ENCODE measurements at places on chromosomes 11 and 22.

GRCh38 chr11:17544181-17544622 lies at the start of gene USH1C:
TSS of gene USH1C (minus strand) at chr11:17544416. CDS start at chr11:17544307, 109 bp downstream.
- peak; percentile 9 for DNase-seq

GRCh38 chr11:133988686-133989410 lies 32.1 kb upstream of the IGSF9B start:
- DNase-seq = no peak

GRCh38 chr22:24953384-24954113 lies 1.0 kb downstream of the KIAA1671 start:
- peak; percentile 69 for DNase-seq

- DNase-seq = peak; percentile 16
These were observed at the start of gene TRIM6 for GRCh38 chr11:5596607-5597201. TSS of gene TRIM6 (plus strand) at chr11:5596637. CDS start at chr11:5596898, 261 bp downstream.

GRCh38 chr11:64894812-64895452 lies 16.5 kb upstream of the EHD1 start:
- DNase-seq = no peak

- DNase-seq = peak; percentile 65
These were observed 3.8 kb downstream of the DCPS start for GRCh38 chr11:126307706-126308105.

DNA sequence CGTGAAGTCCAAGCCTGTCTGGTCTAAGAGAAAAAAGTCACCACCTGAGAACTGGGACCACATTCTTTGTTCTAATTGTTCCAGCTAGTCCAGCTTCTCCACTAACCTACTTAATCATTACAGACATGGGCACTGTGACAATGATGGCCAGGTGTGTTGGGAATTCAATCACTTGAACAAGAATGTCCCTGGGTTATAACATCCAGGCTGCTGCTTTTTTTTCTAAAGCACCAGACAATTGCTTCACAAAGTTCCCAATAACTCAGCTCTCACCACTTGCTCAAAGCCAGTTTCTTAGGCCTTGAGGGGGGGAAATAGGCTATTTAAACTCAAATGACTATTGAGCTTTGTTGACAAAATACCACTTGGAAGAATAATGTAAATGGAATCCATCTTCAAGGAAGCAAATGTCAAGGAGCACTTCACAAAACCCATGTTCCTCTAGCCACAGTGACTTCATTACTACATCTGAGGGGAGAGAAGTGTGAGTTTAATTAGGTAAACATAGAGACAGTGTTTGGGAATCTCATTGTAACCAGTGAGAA lies 80.3 kb downstream of the ME3 start:
- peak; percentile 64 for DNase-seq

GRCh38 chr11:34481307-34481706 lies 32.3 kb downstream of the ELF5 start:
- no peak for DNase-seq

- DNase-seq = no peak
These were observed 5.9 kb downstream of the SF1 start for GRCh38 chr11:64772303-64773018.

- no peak for DNase-seq
These were observed 24.0 kb upstream of the TOP3B start for GRCh38 chr22:22006596-22006990.

DNA sequence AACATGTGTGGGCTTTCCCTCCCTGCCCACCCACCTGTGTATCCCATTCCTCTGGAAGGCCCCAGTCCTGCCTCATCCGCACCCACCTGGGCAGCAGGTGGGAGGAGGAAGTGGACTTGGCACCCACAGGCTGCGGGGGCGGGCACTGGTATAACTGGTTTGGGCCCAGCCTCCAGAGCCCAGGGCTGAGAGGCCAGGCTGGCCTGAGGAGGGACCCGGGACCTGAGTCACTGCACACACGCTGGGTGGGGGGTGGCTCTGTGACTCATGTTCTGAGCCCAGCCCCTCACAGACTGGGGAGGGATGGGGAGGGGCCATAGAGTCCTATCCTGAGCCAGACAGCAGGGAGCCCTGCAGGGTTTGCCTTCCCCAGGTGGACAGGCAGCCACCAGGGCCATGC lies 16.7 kb downstream of the PHLDA2 start:
- DNase-seq = peak; percentile 54

- no peak for DNase-seq
These were observed 126.1 kb downstream of the HIPK3 start for GRCh38 chr11:33383075-33383919.

DNA sequence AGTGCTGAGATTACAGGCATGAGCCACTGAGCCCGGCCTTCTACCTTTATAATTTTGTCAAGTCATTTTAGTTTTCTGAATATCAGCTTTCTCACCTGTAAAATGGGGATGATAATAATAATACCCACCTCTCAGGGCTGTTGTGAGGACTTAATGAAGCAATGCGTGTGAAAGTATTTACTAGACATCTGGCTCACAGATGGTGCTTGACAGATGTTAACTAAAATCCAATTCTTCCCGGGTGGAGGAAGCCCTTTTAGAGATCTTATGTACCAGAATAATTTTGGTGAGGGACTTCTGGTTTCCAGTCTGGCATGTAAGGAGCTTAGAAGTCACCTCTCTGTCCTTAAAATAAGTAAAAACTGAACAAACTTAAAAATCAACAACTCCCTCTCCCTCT lies 43.7 kb upstream of the NUP160 start:
- DNase-seq = peak; percentile 26

GRCh38 chr22:29255064-29255621 lies 12.6 kb downstream of the RHBDD3 start:
- DNase-seq = no peak

Measured in NCI-H69 (cell line).